A549 treated with AZD2906 at 1 μM for 4 hours (cell line): ENCODE measurements at places on chromosomes 2 and 18. TPM values are rescaled to one million over a fixed set of nuclear protein-coding genes. Genes with fewer than 3 reads are reported as not detected.

NLRC4 gene
- 0.03 to 0.11 TPM (median 0.05 TPM) in 5 replicates for total RNA-seq

SH3BP4 gene
- 37.0 to 39.5 TPM (median 38.9 TPM) in 5 replicates for total RNA-seq

SKA1 gene
- 10.0 to 14.8 TPM (median 10.6 TPM) in 5 replicates for total RNA-seq

KIF1A gene
- 0.51 to 0.84 TPM (median 0.65 TPM) in 5 replicates for total RNA-seq

PSD4 gene
- total RNA-seq = 12.3 to 15.0 TPM (median 13.6 TPM) in 5 replicates

REG1B gene
- not detected in 5 replicates for total RNA-seq

AKAIN1 gene
- total RNA-seq = not detected in 5 replicates

CHRND gene
- total RNA-seq = not detected in 5 replicates

NCKAP5 gene
- 0.76 to 1.1 TPM (median 0.79 TPM) in 5 replicates for total RNA-seq

TUBB8B gene
- total RNA-seq = not detected in 5 replicates

ACOXL gene
- not detected in 5 replicates for total RNA-seq

FMNL2 gene
- 28.4 to 36.5 TPM (median 32.9 TPM) in 5 replicates for total RNA-seq

NAPG gene
- 9.5 to 11.3 TPM (median 10.7 TPM) in 5 replicates for total RNA-seq

CRYGD gene
- not detected in 5 replicates for total RNA-seq

C2orf78 gene
- total RNA-seq = not detected in 5 replicates

CMPK2 gene
- 0.34 to 1.4 TPM (median 0.46 TPM) in 5 replicates for total RNA-seq

NYAP2 gene
- 0.02 TPM in 2 of 5 replicates, not detected in the others for total RNA-seq

GATA6 gene
- 1.3 to 1.9 TPM (median 1.8 TPM) in 5 replicates for total RNA-seq

CCDC102B gene
- total RNA-seq = 0.22 to 0.39 TPM (median 0.29 TPM) in 5 replicates

PSTPIP2 gene
- 0.16 to 0.31 TPM (median 0.21 TPM) in 5 replicates for total RNA-seq

HOXD3 gene
- total RNA-seq = 0.06 to 0.16 TPM (median 0.09 TPM) in 5 replicates

FAM237A gene
- not detected in 5 replicates for total RNA-seq

TTC39C gene
- total RNA-seq = 17.4 to 22.4 TPM (median 19.4 TPM) in 5 replicates

RAX gene
- 0.01 TPM in 1 of 5 replicates, not detected in the others for total RNA-seq

LYG2 gene
- not detected in 5 replicates for total RNA-seq

MLPH gene
- total RNA-seq = 232 to 335 TPM (median 309 TPM) in 5 replicates

FLACC1 gene
- total RNA-seq = 0.14 to 0.20 TPM (median 0.17 TPM) in 3 of 5 replicates, not detected in the others
